ENCODE measurements at places on chromosomes 1 and 21. TPM values are rescaled to one million over a fixed set of nuclear protein-coding genes. Genes with fewer than 3 reads are reported as not detected.

GRCh38 chr1:205373022-205373797 lies 16.5 kb upstream of the KLHDC8A start:
- no peak overlapping the region for H3K27ac ChIP-seq
- H3K36me3 ChIP-seq, result no peaks in the 10 kb centered on the region
- H3K27me3 ChIP-seq, result no peaks in the 10 kb centered on the region
- no peaks in the 10 kb centered on the region for H3K4me1 ChIP-seq

Gene CYP4Z1
- 16.2 TPM for total RNA-seq

Gene NCF2
- 4.6 TPM for total RNA-seq

Gene TAL1
- 6.2 TPM for total RNA-seq

DNA sequence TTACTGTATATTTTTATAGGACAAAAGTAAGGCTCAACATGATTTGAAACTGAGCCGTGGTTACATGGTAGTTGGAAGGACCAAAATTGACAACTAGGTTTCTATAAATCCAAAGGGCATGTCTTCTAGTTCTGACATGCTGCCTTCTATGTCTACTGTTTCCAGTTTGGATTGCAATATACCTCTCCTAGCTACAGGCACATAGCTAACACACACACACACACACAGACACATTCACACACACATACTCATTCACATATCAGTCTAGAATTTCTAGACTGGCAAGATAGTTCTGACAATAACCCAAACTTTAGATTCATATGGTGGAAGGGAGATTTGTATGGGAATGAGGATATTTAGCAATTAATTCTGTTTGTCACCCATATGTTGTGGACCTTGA lies 544.8 kb upstream of the CAMK1G start:
- H3K36me3 ChIP-seq, result no peaks in the 10 kb centered on the region
- DNase-seq, result no peak
- no peaks in the 10 kb centered on the region for H3K27me3 ChIP-seq
- no peak overlapping the region for H3K27ac ChIP-seq
- no peaks in the 10 kb centered on the region for H3K4me1 ChIP-seq
- no peak overlapping the region for H3K4me3 ChIP-seq

- H3K27me3 ChIP-seq, result no peaks in the 10 kb centered on the region
- no peak overlapping the region for H3K27ac ChIP-seq
- no peak for DNase-seq
- H3K4me1 ChIP-seq, result no peaks in the 10 kb centered on the region
- H3K36me3 ChIP-seq, result no peaks in the 10 kb centered on the region
Measured at GRCh38 chr1:88462488-88463261, 221.4 kb upstream of the PKN2 start.

GRCh38 chr1:5343256-5344020 lies 648.8 kb downstream of the NPHP4 start:
- peaks cover 21% of the 10 kb centered on the region for H3K27me3 ChIP-seq
- no peak overlapping the region for H3K4me3 ChIP-seq
- no peak for DNase-seq
- H3K36me3 ChIP-seq, result no peaks in the 10 kb centered on the region
- H3K27ac ChIP-seq, result no peak overlapping the region
- H3K4me1 ChIP-seq, result no peaks in the 10 kb centered on the region

GRCh38 chr1:173601588-173601987 lies 1.3 kb downstream of the SLC9C2 start:
- H3K4me3 ChIP-seq, result no peak overlapping the region
- no peak overlapping the region for H3K27ac ChIP-seq
- H3K4me1 ChIP-seq, result no peaks in the 10 kb centered on the region
- H3K27me3 ChIP-seq, result no peaks in the 10 kb centered on the region
- no peaks in the 10 kb centered on the region for H3K36me3 ChIP-seq

GRCh38 chr1:66931590-66931989 lies 6.8 kb downstream of the MIER1 start:
- no peaks in the 10 kb centered on the region for H3K36me3 ChIP-seq
- H3K27me3 ChIP-seq, result no peaks in the 10 kb centered on the region
- H3K4me1 ChIP-seq, result no peaks in the 10 kb centered on the region

Gene PIGP
- 25.5 TPM for total RNA-seq

GRCh38 chr1:203149188-203149840 lies 21.8 kb downstream of the ADORA1 start:
- H3K4me3 ChIP-seq, result no peak overlapping the region
- DNase-seq, result no peak
- H3K4me1 ChIP-seq, result no peaks in the 10 kb centered on the region
- no peaks in the 10 kb centered on the region for H3K27me3 ChIP-seq
